ENCODE measurements at places on chromosomes 16 and 17.

DNA sequence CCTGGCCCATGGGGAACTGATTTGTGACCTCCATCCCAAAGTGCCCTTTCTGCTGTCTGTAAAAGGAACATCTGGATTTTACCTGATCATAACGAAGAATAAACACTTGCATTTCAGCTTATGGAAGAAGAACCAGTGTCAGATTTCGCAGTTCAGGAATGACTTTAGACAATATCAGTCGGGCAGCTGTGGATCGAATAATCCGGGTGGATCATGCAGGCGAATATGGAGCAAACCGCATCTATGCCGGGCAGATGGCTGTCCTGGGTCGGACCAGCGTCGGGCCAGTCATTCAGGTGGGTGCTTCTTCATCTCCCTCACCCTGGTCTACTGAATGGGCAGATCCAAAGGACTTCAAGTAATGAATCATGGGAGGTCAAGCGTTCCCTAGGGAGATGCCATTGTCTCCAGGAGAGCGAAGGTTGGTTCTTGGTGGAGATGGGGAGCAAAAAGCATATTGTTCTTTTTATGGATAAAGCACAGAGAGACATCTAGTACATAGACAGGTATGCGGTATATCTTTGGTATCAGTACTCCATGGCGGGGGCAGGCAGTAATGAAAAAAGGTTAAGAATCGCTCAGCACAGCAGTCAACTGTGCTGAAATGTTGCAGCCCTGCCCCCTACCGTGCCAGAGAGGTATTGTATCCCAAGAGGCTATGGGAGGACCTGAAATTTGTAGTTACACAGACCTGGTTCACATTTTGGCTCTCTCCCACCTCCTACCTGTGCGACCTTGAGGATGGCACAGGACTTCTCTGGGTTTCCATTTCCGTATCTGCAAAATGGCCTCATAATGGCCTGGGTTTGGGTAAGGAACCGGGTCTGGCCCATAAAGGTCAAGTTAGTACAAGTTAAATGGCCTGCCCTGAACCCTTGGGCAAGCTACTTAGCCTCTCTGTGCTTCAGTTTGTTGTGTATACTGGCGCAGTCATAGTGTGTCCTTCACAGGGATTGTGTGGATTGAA, 4.7 kb downstream of the COQ7 start:
- peak; percentile 74 for DNase-seq

GRCh38 chr16:399340-400019, 2.2 kb upstream of the DECR2 start:
- no peak for DNase-seq

- DNase-seq: peak; percentile 73
Measured at GRCh38 chr16:30005341-30006094, 5.3 kb downstream of the DOC2A start.

- peak; percentile 53 for DNase-seq
Measured at GRCh38 chr16:55494994-55495421, 13.9 kb upstream of the LPCAT2 start.

DNA sequence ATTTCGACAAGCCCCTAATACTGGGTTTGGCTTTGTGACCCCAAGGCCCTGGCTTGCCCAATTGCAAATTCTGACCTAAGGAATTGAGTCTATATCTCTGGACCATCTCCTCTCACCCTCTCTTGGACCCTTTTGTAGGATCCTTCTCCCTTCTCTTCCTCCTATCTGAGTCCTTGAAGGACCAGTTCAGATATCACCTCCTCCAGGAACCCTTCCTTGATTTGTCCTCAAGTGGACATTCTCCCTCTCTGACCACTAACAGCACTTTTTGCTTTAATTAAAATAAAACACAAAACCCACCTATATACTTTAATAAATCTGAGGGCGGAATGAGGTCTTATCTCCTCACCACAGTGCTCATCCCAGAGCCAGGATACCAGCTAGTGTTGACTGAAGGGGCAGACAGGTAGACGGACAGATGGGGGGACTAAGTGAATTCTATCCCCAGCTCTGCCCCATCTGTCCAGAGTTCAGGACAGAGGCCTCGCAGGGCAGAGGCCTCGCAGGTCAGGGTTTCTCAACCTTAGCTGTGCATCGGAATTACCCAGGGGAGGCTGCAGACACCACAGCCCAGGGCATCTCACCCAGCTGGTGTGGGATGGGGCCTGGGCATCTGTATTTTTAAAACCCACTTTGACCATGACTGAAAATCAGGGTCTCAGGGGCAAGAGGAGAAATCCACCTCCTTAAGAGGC, 9.1 kb downstream of the PLCD3 start:
- no peak for DNase-seq

GRCh38 chr17:57881783-57882351, 32.0 kb upstream of the MRPS23 start:
- no peak for DNase-seq

- no peak for DNase-seq
Measured at GRCh38 chr17:41518789-41519449, at the start of gene KRT15. KRT15 (minus strand) TSS chr17:41518890; CDS start chr17:41518827, 63 bp downstream.

GRCh38 chr17:17155568-17155967, 50.6 kb downstream of the PLD6 start:
- DNase-seq: no peak

DNA sequence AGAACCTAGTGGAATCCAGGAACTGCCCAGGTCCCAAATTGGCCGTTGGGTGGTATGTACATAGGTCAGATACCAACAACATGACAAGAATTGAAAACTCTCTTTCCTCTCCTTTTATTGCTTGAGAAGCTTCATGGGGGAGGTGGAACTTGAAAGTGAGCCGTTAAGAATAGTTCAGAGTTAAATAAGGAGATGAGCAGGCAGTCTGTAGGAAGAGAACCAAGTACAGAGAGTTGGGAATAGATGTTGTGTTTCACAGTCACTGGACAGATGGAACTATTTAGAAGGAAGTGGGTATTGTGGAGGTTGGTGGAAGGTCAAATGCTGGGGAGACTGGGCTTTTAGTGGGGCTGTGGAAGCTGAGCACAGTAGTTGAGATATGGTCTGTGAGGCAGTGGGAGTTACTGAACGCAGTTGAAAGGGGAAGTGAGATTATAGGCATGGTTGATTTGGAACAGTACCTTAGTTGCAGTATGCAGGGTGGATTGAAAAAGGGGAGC, 26.4 kb downstream of the ARHGAP44 start:
- DNase-seq: no peak

DNA sequence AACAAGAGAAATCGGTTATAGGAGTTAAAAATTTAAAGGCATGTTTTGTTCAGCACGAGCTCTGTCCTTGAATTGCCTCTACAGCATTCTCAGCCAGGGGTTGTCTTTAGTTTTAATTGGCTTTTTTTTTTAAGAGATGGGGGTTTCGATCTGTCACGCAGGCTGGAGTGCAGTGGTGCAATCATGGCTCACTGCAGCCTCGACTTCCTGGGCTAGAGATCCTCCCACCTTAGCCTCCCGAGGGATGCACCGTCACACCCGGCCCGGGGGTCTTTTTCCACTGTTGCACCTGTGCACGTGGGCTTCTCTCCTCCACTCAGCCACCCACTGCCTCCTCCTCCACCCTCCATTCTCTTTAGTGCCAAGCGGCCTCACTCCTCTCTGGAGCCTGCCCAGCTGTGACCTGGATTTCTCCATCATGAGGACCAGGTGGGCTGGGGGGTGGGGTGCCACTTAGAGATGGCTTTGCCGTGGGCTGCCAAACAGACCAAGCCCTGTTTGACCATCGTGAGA, 106.8 kb upstream of the SEC14L1 start:
- DNase-seq: no peak

- peak; percentile 60 for DNase-seq
Measured at GRCh38 chr17:21573961-21574610, 118.2 kb upstream of the KCNJ18 start.

DNA sequence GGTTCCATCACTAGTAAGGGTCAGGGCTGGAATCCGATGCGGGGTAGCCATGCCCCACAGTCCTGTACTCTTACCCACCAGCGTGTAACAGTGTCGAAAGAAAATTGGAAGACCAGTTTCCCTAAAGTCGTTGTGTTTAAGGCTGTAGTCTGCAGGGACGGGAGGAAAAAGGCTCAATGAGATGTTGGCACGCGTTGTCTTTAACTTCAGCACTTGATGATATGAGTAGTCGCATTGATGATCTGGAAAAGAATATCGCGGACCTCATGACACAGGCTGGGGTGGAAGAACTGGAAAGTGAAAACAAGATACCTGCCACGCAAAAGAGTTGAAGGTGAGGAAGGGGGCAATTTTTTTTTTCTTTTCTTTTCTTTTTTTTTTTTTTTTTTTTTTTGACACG, 1.3 kb downstream of the HSBP1 start:
- DNase-seq: no peak

- no peak for DNase-seq
Measured at GRCh38 chr16:69858191-69859104, 92.7 kb upstream of the CLEC18A start.

- DNase-seq: no peak
Measured at GRCh38 chr17:69552986-69553667, 138.6 kb downstream of the MAP2K6 start.

- DNase-seq: peak; percentile 99
Measured at GRCh38 chr17:7014261-7014994, 2.0 kb downstream of the RNASEK start.

DNA sequence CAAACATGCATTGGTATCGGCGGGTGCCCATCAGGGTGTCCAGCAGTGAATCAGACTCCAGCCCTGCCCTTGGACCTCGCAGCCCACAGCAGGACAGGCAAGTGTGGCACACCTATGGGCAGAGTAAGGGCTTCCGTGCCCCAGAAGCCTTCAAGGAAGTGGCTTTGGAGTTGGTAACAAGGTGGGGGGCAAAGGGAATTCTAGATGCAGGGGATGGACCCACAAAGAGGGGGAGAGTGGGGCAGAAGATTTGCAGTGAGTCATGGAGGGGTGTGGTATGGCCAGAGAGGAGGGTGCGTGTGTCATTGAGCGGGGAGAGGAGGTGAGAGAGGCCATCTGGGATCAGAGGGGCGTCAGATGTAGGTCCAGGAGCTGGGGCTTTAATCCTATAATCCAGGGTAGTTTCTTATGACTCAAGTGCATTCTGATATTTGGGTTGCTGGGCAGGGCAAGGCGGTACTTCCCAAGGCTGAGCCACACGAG, 8.5 kb upstream of the SPNS2 start:
- DNase-seq: peak; percentile 96

DNA sequence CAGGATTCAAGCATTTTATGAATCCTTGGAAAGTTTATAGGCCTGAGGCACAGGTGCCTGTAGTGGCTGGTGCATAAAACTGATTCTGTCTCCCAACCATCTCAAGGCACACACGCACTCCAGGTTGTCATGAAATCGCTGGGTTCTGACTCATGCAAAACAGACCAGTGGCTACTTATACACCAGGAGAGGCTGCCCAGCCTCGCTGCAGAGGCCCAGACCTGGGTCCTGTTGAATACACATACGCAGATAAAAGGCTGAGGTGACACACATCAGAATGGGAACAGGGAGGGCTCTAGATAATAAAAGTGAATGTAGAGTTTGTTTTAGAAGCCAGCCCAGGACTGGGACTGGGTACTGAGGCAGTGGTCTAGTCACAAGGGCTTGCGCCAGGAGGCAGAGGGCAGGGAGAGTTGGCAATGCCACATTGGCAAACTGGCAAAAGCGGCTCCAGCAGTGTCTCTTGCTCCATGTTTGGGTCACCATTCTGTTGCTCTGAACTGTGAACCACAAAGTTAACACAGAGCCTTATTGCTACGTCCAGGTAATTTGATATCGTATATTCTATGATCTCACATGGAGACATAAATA, 13.6 kb downstream of the OR1D5 start:
- DNase-seq: no peak

DNA sequence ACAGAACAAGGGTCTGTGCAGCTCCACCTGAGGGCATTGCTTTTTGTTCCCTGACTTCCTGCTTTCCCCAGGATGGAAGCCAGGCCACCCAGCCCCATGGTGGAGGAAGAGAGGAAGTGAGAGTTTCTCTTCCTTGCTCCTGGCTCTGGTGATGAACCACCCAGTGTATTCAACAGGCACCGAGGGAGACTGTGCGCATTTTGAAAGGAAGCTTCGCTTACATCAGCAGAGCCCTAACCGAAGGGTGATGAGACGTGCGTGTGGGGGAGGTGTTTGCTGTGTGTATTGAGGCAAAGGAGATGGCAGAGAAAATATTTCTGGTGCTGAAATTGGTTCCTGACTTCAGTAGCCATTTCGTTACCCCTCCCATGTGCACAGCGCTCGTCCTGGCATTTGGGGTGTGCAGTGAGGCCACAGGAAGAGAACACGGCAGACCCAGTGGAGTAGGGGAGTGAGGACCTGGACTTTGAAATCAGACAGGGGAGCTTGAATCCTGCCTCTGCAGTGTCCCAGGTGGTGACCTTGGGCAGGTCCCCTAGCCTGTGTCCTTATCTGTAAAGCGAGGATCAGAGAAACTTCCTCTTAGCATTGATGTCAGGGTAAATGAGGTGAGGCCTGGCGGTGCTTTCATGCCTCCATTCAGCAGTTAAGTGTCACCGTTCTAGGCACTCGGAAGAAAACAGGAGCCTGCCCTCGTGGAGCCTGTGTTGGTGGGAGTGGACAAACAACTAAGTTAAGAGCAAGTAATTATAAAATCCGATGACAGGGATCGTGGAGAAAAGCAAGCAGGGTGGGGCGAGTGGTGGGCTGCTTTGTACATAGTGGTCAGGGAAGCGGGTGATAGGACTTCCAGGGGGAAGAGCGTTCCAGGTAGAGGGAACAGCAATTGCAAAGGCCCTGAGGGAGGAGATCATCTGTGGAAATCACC, 7.4 kb downstream of the CMIP start:
- DNase-seq: no peak

DNA sequence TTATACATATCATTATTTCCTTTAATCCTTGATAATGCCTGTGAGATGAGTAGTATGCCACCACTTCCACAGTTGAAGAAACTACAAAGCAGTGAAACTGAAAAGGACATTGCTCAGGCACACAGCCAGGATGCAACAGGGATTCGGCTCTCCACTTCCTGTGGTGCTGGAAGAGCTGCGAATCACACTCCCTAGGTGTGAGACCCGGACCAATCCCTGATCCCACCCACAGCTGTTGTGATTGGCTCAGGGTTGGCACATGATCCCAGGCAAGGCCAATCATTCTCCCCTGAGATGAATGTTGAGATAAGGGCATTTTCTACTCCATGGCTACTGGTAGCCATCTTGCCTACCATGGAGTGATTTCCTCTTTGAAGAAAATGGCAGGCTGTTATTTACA, 218.2 kb downstream of the TMEM114 start:
- no peak for DNase-seq

DNA sequence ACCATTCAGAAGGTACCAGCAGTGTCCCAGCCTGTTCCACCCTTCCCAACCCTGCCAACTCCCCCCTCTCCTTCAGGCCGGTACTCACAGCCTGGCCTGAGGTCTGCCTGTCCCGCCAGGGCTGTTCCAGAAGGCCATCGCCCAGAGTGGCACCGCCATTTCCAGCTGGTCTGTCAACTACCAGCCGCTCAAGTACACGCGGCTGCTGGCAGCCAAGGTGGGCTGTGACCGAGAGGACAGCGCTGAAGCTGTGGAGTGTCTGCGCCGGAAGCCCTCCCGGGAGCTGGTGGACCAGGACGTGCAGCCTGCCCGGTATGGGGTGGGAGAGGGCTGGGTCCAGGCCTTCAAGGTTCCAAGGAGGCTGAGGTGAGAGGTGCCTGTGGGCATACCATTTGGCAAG, 5.3 kb upstream of the SPEM1 start:
- no peak for DNase-seq

GRCh38 chr16:86899757-86900156, 321.4 kb downstream of the FOXL1 start:
- DNase-seq: no peak
